Fibroblast of skin of left quadriceps (primary cell): ENCODE measurements at places on chromosomes 4 and X.

GRCh38 chr4:88158489-88159228, at the start of gene ABCG2:
TSS of gene ABCG2 (minus strand) at chr4:88158639. CDS start at chr4:88139995, 18,644 bp downstream.
- peak; percentile 48 for DNase-seq

DNA sequence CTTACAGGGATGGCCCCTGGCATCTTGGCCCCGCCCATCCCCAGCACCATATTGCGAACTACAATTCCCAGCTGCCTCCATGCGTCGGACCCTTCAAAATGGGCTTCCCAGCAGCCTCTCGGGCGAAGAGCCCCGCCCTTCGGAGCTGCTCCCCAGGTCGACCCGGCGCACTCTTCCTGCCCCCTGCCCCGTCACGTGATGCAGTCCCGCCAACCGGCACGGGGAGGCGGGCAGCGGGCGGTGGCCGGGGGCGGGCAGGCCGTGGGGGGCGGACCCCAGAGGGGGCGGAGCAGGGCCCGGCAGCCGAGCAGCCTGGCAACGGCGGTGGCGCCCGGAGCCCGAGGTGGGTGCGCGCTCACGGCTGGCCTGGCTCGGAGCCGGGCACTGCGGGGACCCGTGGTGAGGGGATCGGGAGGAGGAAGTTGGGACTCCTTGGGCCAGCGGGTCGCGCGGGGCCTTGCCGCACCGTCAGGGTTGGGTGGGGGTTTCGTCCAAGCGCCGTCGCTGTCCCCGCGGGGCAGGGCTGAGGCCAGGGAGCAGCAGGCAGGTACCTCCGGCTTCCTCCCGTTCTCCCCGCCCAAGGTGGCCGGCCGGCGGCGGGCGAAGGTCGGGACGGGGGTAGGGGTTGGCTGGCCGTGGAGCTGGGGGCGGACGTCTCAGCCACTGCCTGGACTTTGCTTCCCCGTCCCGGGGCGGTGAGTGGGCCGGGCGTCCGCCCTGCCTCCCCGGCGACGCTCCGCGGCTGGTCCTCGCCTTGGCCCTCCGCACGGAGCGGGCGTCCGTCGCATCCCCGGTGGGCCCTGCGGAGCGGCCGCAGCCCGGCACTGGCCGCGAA, at the start of gene MTM1:
MTM1 (plus strand) TSS at position 302 of the 835 bp plus-strand sequence. CDS start 23,994 bp downstream, outside the sequence.
- peak; percentile 88 for DNase-seq

DNA sequence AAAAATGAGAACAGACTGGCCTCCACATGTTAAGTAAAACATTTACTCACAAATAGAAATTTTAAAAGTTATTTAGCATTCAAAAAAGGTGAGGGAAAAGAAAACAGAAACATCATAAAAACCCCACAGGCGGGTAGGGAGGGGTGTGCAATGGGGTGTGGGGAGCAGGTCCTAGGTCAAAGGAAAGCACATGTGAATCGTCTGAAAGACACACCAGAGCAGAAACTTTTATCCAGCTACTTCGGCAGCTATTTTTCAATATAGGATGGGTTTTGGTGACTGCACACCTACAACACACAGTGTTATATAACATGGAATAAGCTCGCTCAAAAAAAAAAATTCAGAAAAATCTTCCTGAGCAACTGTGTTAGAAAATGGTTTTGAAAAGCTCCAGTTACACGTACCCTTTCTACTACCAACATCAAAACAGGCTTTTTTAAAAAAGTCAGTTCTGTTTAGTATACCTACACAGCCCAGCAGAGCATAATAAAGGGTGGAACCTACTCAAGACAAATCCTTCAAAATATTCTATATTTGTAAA, 1.6 kb downstream of the OTUD4 start:
- no peak for DNase-seq

DNA sequence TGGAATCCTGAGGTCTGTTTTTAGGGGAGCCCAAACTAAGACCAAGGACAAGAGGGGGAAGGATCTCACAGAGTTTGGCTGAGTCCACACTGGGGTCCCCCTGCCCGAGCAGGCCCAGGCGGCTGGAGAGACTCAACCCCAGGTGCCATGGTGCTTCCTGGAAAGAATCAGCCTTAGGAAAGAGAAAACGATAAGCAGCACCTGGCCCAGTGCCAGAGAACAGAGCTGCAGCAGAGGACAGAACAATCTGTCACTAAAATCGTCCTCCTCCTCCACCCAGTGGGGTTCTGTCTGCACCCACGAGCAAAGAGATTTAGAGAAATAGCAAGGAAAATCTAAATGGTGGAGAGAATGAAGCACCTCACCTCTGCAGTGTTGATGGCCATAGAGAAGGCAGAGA, 470.5 kb downstream of the BCOR start:
- no peak for DNase-seq

DNA sequence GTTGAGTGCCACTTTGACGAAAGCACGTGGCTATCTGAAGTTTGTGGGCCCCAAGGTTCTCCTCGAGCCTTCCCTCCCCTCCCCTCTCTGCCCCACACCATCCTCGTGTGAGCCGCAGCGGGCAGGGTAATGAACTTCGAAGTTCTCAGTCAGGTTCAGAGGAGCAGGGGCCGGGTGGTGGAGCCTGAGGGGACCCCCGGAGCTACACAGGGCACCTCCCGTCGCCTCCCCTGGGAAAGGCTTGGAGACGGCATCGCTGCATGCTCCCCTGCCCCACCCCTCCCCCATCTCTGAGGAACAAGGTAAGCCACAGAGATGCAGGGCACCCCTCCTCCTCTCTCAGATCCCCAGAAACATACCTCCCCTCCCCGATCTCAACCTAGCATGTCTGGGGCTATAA, 2.8 kb upstream of the NKX1-1 start:
- DNase-seq, result no peak

GRCh38 chrX:1485033-1485432, 32.3 kb upstream of the ASMTL start:
- no peak for DNase-seq

- DNase-seq, result no peak
Observed at GRCh38 chr4:111639120-111639690, 506.0 kb upstream of the FAM241A start.

DNA sequence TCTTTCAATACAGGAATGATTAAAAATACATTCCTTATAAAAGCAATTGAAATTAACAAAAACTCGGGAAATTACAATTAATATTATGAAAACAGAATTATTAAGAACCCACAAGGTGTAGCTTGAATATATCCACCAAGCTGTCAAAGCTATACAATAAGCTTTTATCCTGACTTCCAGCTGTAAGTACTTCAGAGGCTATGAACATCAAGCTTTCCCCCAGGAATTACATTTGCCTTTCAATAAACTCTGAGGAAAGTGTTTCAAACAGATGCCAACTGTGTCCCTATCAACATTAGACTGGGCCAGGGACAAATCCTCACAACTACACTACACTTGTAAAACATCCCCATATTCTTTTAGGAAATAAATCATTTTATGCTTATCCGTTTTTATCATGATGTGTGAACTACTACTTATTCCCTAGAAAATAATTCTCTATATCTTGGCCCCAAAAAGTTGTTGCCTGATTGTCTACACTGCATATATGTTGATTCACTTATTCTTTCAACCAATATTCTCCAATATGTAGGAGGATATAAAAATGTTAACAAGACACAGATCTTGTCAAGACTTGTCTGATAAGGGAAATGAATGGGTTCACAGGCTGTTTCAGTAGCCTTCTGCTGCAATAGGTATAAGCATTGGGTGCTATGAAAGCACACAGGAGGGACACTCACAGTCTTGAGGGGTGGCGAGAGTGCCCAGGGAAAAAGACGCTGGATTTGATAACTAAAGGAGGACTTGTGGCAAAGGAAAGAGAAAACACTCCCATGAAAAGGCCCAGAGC, 494.1 kb downstream of the CENPC start:
- DNase-seq, result no peak

DNA sequence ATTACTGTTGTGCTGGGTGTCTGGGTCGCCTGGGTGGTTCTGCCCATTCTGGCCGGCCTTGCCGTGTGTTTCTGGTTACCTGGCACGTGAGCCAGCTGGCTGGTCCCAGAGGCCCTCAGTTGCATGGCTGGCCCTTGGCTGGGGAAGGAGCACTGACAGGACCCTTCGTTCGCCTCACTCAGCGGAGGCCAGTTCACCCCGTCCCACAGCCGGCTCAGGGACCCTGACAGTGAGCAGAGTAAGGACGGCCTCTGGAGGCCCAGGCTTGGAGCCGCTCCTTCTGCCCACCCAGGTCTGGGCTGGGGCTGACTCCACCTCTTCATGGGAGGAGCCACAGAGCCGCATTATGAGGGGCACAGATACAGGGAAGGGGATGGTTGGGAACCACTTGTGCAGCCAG, 20.3 kb upstream of the HGFAC start:
- DNase-seq, result no peak

DNA sequence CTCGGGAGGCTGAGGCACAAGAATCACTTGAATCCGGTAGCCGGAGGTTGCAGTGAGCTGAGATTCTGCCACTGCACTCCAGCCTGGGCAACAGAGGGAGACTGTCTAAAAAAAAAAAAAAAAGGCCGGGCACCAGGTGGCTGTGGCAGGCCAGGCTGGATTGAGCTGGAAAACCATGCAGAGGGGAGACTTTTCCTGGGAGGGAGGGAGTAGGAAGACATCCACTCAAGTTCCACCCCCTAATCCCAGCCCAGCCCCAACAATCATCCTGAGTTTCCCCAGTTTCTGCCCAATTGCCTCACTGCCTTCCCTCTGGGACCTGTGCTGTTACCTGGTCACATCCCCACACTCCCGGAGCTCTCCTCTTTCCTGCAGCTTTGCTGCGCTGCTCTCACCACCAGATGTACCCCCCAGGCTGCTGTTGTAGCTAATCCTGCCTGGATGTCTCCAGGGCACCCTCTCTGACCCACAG, 9.0 kb upstream of the TSPYL2 start:
- DNase-seq, result no peak

GRCh38 chr4:156293657-156294297, 340.1 kb upstream of the CTSO start:
- DNase-seq, result peak; percentile 90

DNA sequence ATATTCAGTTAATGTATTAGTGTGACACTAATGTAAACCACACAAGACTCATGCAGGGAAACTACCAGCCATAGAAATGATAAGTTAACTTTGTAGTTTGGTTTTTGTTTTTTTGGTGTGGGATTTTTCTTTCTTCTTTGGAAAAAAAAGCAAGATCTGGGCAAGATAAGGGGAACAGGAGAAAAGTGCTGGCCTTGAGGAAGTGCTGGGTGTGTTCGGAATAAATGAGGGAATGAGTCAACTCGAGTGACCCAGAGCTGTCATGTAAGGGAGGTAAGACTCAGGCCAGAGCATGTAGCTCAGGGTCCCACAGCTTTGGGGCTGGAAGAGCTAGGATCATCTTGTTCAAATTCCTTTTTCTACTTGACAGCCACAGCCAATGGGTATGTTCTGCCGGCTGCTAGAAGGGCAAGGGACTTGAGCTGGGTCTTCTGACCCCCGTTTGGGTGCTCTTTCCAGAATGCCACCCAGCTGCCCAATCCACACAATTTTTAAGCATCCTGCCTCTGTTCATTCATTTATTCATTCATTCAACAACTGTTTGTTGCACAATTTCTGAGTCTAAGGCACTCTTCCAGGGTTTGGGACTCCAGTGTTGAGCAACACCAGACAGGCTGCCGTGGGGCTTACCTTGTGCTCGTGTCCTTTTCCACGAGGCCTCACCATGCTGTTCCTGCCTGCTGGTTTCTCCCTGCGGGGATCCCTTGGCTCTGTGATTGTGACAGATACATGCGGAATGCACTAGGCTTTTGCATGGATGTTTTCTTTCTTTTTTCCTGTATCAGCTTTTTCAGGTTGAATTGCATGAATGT, 54.5 kb downstream of the CLDN34 start:
- no peak for DNase-seq

DNA sequence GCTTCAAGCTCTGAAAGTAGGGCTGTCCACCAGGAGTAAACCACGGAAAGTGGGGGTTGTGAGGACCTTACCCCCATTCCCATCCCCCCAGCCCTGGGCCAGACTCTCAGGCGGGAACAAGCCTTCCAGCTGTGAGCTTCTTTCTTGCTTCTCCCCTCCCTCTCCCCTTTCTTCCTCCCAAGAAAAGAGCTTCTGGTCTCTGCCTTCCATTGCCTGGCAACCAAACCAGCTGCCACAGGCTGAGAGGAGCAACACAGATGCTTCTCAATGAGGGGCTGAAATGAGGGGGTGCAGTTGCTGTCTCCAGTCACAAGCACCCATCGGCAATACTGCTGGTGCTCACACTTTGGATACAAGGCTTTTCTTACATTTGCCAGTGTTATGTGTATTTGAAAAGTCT, 72.5 kb downstream of the SLC16A2 start:
- no peak for DNase-seq

GRCh38 chr4:177444911-177445736, 2.9 kb upstream of the AGA start:
- no peak for DNase-seq

- no peak for DNase-seq
Observed at GRCh38 chr4:13986548-13986947, 359.0 kb upstream of the BOD1L1 start.

GRCh38 chr4:22764183-22764582, 71.4 kb downstream of the GBA3 start:
- no peak for DNase-seq

- peak; percentile 14 for DNase-seq
Observed at GRCh38 chr4:27318740-27319139, 458.1 kb downstream of the STIM2 start.

DNA sequence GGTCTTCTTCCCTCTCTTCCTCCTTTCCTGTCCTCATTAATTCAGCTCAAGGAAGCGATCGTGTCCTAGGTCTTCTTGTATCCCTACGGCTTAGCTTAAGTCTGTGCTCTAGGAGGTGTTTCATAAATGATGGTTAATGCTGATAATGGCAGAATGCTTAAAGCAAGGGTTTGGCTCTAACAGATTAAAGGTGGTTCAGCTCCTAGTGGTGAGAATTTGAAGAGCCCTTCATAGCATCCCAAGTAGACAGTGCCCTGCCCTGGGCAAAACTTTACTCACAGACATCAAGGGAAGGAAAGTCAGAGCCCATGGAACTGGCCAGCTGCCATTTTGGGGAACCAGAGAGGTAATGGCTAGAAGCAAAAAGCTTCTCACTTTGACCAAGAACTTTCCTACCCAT, 47.0 kb upstream of the PGRMC1 start:
- DNase-seq, result no peak
